Left colon (tissue), 2 donors: ENCODE measurements at places on chromosomes 12 and 14. TPM values are rescaled to one million over a fixed set of nuclear protein-coding genes. Genes with fewer than 3 reads are reported as not detected.

PLA2G1B gene
- not detected for total RNA-seq

LTB4R gene
- total RNA-seq, result 4.3 TPM

CAPS2 gene
- total RNA-seq, result 5.6 TPM

HOXC10 gene
- not detected for total RNA-seq

RPS26 gene
- total RNA-seq, result 54.5 TPM

WASHC3 gene
- 32.8 TPM for total RNA-seq

AKAP5 gene
- 14.2 TPM for total RNA-seq

TMEM179 gene
- total RNA-seq, result 1.7 TPM

- DNase-seq, result peak; percentile 53
Measured at GRCh38 chr12:11885261-11886038, 185.3 kb upstream of the BCL2L14 start.

GRCh38 chr12:28032811-28033537 is 60.4 kb upstream of the PTHLH start:
- DNase-seq, result no peak

- no peak for DNase-seq
Measured at GRCh38 chr14:36091096-36091495, 85.4 kb downstream of the PTCSC3 start.

- no peak for DNase-seq
Measured at GRCh38 chr12:29159661-29160060, 10.6 kb downstream of the FAR2 start.

GRCh38 chr14:68144051-68144681 is 324.6 kb downstream of the RAD51B start:
- DNase-seq, result peak; percentile 64

DNA sequence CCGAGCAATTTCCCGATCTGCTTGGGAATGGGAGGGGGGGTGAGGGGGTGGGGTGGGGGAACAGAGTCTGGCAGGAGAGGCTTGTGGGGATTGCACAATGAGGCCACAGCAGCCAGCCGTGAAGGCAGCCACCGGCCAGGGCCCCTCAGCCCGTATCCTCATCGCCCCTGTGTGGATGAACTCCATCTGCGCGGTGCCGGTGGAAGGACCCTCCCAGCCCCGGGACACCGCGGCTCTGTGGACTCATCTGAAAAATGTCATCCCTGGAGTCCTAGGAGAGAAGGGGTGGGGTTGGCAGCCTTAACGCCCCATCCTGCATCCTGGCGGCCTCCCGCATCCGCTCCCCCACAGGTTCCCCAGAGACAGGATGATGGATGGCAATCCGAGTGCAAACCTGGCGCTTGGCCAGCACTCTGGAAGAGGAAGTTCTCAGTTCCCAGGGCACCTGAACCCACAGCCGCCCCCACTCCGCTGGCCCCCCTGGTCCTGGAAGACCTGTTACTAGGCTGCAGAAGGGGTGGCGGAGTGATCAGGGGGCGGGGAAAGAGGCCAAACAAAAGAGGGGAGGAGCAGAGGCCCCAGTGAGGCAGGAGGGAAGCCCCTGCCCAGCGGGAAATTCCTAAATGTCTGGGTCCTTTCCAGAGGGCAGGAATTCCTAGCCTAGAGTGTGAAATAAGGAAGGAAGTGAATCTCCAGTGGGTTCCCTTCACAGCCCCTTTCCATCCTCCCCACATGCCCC is 1.2 kb upstream of the TNFAIP2 start:
- DNase-seq, result peak; percentile 83

- DNase-seq, result no peak
Measured at GRCh38 chr14:75372260-75372659, 55.6 kb upstream of the JDP2 start.

DNA sequence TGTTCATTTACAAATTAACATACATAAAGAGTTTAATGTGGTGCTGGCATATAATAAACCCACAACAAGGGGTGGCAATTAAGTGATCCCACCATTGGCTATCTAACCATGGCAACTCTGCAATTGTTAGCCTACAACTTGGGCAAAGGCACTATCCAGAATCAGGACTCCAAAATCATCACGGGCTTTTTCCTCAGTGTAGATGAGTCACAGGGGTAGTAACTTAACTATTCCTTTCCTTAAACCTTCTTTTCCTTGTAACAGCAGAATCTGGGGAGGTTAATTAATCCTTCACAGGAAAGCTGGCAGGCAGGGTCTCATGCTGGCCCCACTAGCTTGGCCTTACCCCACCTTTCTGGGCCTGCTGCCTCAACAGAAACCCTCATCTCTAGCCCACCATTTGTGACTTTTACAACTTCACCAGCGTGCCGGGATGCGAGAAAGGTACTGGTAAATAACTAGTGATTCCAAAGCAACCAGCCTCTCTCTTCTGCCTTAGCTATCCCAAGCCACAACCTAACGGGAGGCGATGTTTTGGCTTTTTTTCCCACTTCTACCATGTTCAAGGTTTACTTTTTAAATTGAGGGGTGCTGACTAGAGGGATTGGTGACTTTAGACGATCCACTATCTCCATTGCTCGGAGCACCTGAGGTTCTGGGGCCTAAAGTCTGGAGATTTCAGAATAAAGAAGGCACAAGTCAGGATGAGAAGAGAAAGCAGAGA is 744 bp downstream of the ATP5MC2 start:
- DNase-seq, result no peak

DNA sequence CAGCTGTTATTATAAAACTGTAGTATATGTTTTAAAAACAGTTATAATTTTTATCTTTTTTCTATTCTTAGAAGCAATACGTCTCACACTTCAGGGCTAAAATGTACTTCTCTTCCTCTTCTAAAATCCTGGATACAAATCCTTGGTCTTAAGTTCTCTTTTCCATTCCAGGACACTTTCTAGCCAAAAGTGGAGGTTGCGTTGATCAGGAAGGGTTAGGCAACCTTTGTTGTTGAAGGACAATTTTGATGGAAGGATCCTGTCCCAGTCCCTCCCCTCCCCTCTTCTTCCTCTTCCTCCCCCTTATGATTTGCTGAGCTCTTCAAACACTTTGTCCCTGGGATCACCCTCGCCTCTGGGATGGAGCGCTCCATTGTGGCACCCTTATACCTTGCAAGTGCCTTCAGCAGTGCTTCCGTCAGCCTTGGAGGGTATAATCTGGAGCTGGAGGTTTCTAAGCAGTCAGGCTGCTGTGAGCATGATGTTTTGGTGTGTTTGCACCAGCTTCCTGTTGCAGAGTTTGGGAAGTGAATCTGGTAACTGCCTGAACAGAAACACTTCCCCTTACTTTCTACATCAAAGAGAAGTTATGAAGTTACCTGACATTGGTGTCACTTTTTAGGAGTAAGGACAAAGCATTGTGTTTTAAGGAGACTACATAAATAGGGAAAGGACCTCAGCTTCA is 87.4 kb upstream of the SLC38A2 start:
- no peak for DNase-seq

DNA sequence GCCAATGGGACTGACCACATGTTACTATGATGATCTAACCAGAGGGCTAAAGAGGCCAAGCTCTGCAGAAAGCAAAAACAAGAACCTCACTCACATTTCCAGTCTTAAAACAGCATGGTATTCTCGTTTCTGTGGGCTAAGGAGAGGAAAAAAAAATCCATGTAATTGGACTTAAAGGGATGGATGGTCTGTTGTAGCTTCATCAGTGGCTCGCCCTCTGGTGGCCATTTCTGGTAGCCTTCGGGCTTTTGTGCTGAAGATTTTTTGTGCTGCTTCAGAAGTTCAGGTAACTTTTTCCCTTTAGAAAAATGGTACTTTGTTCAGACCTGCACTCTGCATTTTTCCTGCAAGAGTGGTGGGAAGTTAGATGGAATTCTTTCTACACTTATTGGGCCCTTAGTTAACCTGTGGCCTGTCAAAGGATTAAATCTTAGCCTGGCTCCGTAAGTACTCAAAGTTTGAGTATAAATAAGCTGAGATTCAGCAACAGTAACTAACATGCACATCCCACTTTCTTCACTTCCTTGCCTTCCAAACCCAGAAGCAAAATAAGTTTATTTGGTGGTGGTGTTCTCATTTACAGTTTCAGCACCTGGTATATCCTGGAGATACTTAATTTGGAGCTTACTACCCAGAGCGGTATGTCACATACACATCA is 22.3 kb downstream of the DCAF4 start:
- no peak for DNase-seq

GRCh38 chr12:29309320-29309902 is 71.6 kb downstream of the ERGIC2 start:
- no peak for DNase-seq

DNA sequence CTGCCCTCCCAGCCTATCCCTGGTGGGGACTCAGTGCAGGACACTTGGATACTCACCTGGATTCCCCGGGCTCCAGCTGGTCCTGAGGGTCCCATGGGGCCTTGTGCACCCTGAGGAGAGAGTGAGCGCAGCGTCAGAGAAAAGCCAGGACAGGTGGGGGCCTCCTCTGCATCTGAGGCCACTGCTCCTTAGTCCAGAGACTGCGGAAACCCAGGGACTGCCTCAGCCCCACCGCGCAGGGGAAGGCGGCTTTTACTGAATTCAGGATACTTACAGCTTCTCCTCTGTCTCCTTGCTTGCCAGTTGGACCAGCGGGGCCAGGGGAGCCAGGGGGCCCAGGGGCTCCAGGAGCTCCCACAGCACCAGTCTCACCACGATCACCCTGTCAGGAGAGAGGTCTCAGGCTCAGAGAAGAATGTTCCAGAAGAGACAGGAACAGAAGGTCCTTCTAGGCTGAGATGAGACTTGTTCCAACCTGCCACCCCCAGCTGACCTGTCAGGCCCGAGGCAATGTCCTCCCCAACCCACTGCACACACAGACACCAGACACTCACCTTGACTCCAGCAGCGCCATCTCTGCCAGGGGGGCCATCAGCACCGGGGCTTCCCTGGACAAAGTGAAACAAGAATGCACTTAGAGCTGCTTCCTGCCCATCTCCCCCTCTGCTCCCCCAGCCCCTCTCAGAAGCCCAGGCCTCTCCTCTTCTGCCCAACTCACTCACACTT is 13.8 kb downstream of the TMEM106C start:
- no peak for DNase-seq

- no peak for DNase-seq
Measured at GRCh38 chr14:92549859-92550230, 36.3 kb downstream of the RIN3 start.

GRCh38 chr14:20412411-20412810 is 890 bp downstream of the TEP1 start:
- DNase-seq, result no peak

- no peak for DNase-seq
Measured at GRCh38 chr12:76687981-76688380, 75.9 kb upstream of the ZDHHC17 start.

DNA sequence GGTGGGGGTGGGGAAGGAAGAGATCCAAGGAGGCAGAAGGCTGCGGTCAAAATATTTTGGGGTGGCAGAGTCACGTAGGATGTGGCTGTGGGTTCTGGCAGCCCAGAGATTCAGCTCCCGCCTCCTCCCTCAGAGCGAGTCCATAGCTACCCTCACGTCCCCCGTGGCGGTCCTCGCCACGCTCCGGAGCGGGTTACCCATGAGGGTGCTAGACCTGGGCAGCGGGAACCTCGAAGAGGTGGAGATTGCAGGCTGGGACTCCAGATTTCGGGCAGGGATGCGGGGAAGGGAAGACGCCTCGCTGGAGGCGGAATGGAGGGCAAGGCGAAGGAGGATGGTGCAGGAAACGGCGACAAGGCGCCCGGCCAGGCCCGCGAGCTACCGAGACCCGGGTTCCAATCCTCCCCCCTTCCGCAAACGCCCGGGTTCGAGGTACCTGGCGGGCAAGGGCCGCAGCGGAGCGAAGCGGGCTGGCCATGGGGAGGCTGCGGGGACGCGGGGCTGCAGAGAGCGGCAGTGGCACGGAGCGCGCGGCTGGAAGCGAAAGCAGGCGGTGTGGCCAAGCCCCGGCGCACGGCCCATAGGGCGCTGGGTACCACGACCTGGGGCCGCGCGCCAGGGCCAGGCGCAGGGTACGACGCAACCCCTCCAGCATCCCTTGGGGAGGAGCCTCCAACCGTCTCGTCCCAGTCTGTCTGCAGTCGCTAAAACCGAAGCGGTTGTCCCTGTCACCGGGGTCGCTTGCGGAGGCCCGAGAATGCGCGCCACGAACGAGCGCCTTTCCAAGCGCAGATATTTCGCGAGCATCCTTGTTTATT is 46.2 kb downstream of the BCAT1 start:
- peak; percentile 10 for DNase-seq

DNA sequence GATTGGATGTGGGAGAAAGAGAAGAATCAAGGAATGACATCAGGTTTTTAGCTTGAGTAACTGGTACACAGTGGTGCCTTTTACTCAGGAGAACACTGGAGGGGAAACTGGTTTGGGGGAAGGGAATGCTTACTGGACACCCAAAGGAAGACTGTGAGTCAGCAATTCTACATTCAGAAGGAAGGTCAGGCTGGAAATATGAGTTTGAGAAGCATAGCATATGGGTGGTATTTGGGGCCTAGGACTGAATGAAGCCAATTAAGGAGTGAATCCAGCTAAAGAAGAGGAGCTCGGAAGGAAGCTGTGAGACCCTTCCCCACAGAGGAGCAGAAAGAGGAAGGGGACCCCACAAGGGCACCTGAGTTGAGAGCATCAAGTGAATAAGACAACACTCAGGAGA is 35.4 kb downstream of the DMAC2L start:
- no peak for DNase-seq

DNA sequence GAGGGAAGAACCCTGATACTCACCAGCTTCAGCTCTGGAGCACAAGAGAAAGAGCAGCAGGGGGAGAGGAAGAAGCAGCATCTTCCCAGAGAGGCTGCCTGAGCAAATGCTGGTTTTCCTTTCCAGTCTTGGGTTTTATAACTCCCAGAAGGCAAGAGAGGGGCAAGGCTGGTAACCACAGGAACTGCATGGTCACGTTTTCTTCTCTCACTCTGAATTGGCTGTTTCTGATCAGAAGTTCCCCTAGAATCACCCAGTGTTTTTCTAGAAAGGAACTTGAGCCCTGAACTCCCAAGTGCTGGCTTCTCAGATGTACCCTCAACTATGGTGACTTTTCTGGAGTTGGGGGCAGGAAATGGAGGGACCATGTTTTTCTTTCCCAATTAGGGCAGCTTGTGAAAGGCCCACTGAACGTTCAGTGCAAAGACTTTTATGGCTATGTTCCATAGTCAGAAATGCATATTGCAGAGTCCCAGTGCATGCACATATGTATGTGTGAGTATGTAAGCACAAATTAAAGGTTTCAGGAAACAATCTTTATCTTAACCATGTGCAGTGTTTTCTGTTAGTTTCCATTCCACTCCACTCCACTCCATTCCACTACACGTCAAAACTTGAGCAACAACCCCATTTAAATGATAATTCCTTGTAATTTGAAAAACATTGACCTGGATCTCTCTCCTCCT is at the start of gene CMA1:
Gene CMA1 (minus strand): TSS at position 111 of the 686 bp plus-strand sequence. CDS start 30 bp downstream, at position 81.
- no peak for DNase-seq

- DNase-seq, result no peak
Measured at GRCh38 chr14:89221109-89221810, 195.8 kb downstream of the FOXN3 start.

GRCh38 chr14:55955175-55955574 is 163.0 kb upstream of the PELI2 start:
- DNase-seq, result no peak

DNA sequence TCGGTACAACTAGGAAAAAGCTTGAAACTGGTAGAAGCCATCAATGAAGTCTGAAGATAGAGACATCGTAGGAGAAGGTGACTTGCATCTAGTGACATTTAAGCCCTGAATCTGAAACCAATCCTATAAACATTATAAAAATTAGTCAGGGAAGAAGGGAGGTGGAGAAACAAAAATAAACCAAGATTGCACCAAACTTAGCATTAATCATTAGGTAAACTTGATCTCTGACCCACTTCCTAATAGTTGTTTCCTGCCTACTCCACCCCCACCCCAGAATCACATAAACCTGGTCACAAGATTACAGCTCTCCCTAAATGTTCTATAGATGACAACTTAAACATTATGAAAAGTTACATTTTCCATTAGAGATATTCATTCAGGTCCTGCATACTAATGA is 40.4 kb downstream of the TSPAN19 start:
- no peak for DNase-seq
